ENCODE measurements at places on chromosomes 2 and 18.

GRCh38 chr18:40570615-40571014 lies 1384.4 kb upstream of the PIK3C3 start:
- no peak for DNase-seq

GRCh38 chr2:82027921-82028615 lies 1723.5 kb upstream of the LRRTM1 start:
- peak; percentile 29 for DNase-seq

- no peak for DNase-seq
These were observed 105.8 kb upstream of the CTAGE1 start for GRCh38 chr18:22523481-22523880.

DNA sequence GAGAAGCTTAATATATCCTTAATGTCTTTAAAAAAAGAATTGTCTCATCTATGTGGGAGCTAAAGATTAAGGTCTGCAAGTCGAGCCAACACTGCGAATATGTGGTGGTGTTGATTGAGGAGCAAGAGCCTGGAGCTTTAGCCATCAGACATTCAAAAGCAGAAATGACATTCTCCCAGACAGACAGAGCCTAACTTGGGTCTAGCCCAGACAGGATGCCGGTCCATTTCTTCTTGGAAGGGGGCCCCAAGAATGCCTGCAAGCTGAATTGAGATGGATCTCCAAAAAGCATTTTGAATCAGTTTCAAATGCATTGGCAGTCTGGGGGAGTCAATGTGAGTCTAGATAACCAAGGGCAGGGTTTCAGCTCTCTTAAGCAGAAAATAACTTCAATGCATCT lies 30.1 kb upstream of the EML4 start:
- DNase-seq = no peak

GRCh38 chr18:644395-645004 lies 13.0 kb upstream of the TYMS start:
- no peak for DNase-seq
